ENCODE measurements at places on chromosomes 5 and 9.

GRCh38 chr9:3980212-3980611 lies 319.7 kb downstream of the GLIS3 start:
- DNase-seq = no peak

GRCh38 chr5:137733006-137733405 lies 2.9 kb downstream of the KLHL3 start:
- DNase-seq = no peak

DNA sequence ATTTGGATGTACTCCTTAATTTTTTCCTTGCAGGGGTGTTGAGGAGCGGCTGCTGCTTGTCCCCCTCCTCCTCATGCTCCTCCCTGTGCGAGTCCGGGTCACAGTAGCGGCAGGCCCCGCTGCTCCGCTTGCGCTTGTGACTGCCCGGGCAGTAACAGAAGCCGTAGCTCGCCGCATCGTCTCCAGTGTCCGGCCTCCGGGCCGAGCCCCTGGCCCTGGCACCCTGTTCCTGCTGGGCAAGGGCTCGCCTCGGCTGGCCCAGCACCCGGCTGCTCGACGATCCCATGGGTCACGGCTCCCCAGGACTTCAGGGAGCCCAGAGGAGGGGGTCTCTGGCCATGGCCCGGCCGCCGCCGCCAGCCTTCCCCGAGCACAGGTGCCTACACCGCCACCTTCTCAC lies at the start of gene GMCL2:
GMCL2 (minus strand) TSS at position 358 of the 400 bp plus-strand sequence; CDS start at position 286, 72 bp downstream.
- DNase-seq = no peak

GRCh38 chr5:131671994-131672655 lies 37.1 kb upstream of the RAPGEF6 start:
- no peak for DNase-seq

DNA sequence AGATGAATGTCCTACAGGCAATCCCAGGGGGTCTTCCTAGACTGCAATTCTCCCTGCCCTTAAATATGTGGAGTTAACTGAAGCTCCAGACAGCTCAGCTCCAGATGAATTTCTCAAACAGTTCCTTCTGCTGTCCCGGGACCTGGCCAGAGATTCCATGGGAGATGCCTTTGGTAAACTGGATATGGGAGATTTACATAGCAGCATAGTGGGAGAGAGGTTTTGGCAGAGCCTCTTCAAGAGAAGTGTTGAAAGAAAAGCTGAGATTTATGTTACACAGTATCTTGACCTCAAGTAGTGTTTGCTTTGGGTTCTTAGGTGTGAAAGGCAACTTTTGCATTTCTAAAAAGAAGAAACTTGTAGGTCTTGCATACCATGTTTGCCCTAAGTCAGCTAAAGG lies 364.9 kb downstream of the ARRDC3 start:
- no peak for DNase-seq

DNA sequence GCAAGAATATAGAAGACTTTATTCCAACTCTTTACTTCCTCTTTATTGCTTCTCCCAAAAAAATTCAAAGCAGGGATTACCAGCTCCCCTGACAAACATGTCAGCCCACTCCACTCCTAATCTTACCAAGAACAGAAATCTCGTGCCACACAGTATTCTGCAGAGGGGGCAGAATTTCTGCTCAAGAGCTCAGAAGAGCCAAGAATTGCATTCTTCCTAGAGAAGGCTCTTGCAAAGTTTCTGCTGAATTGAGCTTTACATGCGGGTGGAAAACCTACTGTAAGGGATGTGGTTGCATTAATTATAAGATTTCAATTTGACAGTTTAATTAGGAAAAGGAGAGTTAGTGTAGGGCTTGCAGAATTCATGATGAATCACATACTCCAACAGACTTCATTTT lies 428.5 kb downstream of the CETN3 start:
- DNase-seq = no peak

DNA sequence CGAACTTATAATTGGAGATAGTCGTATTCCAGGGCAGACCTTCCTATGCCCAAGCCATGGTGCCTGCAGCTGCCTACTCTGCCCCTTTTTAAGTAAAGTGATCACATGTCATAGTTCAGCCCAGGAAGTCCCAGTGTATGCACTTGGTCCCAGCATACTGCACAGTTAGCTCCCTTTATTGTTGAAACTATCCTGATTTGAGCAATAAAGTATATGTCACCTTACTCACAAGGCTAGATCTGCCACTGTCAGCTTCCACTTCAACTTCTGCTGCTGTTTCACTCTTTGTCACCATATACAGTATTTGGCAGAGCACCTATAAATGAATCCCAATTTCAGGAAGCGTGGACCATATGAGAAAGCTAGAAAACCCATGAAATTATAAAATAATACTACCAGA lies 103.8 kb upstream of the PTGER4 start:
- no peak for DNase-seq

- DNase-seq = no peak
These were observed 120.1 kb downstream of the XRCC4 start for GRCh38 chr5:83197326-83197967.

DNA sequence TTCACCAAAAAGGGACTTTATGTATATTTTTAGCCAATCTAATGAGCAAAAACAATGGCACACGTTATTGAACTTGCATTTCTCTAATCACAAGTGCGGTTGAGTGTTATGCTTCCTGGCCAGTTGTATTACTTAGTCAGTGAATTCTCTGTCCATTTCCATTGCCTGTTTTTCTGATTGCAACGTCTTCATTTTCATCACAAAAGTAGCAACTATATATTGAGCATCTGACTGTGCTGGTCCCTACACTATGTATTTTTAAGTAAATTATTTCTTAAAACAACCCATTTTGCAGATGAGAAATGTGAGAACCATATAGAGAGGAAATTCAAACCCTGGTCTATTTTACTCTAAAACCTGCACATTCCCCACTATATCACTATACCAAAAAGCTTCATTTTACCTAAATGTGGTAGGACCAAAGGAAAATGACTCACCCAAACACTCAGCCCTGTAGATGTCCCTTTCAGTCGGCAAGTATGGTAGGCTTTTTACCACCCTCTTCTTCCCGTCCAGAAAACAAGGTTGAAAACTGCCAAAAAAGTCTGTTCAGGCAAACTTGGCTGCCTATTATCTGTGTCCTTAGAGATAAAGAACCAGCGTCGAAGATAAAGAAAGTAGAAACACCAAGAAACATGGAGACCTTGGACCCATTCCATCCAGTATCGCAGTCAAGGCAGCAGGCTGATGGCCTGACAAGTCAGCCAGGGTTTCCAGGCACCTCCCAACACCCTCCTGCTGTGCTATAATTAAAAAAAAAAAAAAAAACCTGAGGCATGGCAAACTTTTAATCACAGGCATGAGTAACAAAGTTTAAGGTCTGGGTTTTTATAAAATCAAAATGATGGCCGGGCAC lies 18.8 kb upstream of the FAM13B start:
- no peak for DNase-seq

DNA sequence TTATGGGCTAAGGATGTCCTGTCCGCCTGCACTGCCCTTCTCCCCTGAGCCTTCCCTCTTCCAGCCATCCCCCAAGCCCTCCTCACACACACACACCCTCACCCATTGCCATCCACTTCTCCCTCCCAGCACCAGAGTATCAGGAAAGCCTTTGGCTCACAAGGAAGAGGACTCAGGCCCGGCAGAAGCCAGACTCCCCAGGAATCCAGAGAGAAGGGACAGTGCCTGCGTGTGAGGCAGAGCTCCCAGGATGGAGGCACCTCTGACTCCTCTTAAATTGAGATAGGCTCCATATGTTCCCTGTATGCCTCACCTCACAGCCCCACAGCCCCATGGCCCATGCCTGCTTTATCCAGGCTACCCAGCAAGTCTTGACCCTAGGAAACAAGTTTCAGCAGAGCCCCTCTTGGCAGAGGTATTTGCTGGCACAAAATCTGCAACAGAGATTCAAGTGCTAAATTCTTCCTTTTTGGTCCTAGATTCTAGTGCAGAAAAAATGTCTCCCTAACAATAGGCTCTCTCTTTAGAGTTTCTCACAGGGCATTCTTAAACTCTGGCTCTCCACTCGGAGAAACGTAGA lies 761 bp downstream of the IL17B start:
- no peak for DNase-seq

GRCh38 chr5:142736247-142736632 lies 33.9 kb upstream of the ARHGAP26 start:
- DNase-seq = no peak

GRCh38 chr5:172509405-172509781 lies 55.1 kb upstream of the SH3PXD2B start:
- no peak for DNase-seq

GRCh38 chr9:129143031-129143927 lies 32.1 kb downstream of the PTPA start:
- DNase-seq = peak; percentile 36

GRCh38 chr9:129803676-129804060 lies 684 bp downstream of the TOR1B start:
- no peak for DNase-seq

GRCh38 chr9:127014910-127015540 lies 100.4 kb downstream of the RALGPS1 start:
- no peak for DNase-seq

GRCh38 chr9:135409286-135410200 lies 70.0 kb upstream of the PPP1R26 start:
- no peak for DNase-seq

DNA sequence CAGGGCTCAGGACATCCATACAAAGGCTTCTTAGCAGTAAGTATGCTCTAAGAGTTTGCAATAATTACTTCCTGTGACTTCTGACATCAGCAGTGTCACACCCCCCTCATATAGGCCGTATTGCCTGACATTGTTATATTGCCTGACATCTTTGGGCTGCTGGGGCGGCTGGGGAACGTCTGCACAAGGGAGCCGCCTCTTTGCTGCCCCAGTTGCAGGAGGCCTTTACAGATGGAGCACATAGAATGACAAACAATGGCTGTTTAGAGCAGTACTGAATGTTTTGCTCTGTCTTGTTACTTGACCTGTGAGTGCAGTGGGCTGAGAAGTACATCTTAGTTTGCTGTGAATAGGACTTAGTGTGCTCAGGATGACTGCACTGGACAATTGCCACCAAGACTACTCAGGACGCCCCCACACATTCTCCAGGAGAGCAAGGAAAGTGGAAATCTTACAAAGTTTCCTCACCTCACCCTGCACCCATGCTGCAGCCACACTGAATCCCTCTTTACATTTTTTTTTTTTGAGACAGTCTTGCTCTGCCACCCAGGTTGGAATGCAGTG lies 65.4 kb upstream of the SPOCK1 start:
- DNase-seq = no peak

DNA sequence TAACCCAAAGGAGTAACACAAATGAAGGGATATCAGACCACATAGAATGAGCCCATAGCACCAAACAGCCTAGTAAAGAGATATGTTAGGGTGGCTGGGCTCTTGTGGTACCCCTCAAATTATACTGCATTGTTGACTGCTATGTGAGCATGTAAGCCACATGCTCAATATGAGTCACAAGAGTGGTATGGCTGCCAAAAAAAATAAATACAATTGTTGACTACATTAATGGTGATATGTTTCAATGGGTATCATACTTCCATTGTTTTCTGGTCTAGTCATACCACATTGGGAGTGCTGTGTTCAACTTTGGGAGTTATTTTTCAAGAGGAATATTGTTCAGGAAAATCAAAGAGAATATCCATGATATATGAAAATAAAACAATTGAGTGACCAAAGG lies 162.4 kb upstream of the PIK3R1 start:
- no peak for DNase-seq

- no peak for DNase-seq
These were observed 1233.8 kb upstream of the WWC1 start for GRCh38 chr5:167057665-167058064.

DNA sequence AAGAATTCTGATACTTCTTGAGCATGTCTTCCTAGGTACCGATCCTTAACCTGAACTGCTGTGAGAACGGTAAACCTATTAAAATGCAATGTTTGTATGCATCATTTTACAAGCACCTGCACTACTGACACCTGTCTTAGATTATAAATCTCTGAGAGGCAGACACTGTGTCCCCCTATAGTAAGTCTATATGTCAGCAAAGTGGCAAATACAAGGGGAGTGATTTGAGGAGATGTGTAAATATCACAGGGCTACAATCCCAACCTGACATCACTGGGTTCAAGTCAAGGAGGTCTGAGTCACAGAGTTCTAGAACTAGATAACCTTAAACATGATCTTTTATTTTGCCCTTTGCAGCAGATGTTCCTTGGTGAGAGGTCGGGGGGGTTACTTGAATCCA lies 64.1 kb downstream of the ANKH start:
- DNase-seq = no peak

GRCh38 chr9:107435415-107435814 lies 54.2 kb downstream of the KLF4 start:
- DNase-seq = no peak

GRCh38 chr5:57685516-57686255 lies 203.1 kb upstream of the ACTBL2 start:
- no peak for DNase-seq

GRCh38 chr9:105651806-105652205 lies 10.5 kb upstream of the TAL2 start:
- DNase-seq = no peak

GRCh38 chr9:114913217-114913616 lies 17.2 kb downstream of the TNFSF8 start:
- DNase-seq = no peak

- no peak for DNase-seq
These were observed 664 bp upstream of the ARSB start for GRCh38 chr5:78985725-78986223.

DNA sequence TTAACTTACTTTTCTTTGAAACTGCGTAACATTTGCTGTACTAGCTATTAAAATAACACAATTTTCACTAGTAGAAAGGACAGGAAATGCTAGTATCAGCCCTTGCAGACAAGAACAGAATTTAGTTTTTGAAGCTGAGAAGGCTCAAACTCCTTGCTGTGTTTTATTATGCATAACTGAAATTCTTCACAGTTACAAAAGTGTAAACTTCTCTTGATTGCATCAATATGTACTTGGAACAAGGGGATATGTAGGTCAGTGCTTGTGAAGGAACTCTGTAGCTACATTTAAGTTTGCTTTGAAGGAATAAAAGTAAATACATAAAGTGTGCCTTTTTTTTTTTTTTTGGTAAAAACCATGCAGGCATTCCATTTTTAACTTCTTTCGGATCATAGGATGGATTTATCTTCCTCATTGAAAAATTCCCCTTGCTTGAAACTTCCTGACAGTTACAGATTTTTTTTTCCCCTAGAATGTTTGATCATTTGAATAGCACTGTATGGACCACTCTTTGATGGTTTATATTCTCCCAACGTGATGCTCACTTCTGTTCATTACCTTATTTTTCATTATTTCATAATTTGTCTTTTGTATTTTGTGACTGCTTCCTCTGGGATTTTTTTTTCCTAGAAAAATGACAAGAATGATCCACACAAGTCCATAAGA lies 94.9 kb upstream of the DAB2 start:
- DNase-seq = no peak

GRCh38 chr9:87083986-87084385 lies 136.7 kb upstream of the GAS1 start:
- DNase-seq = no peak

All from cerebellar nuclear complex (tissue), 1 donor.